Stimulated activated CD8-positive, alpha-beta memory T cell treated with anti-CD3 and anti-CD28 coated beads, Interleukin-4, amount 100 ng/mL, for 1 hour (primary cell): ENCODE measurements at places on chromosomes 16 and 17.

DNA sequence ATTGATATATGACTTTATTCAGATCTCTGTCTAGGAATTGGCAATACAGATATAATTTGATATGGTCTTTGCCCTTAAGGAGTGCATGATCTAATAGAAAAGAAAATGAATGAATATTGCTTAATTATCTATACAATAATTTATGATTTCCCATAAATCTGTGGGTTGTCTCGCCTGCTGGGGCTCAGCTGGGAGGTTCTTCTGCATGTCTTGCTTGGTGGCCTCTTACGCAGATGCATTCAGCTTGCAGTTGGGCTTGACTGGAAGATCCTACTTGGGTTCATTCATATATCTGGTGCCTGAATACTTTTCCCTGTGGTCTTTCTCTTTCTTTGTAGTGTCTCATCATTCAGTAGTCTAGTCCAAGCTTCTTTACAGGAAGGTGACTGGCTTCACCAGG, 34.0 kb upstream of the GOT2 start:
- DNase-seq, result no peak

- DNase-seq, result no peak
These were observed 10.7 kb downstream of the SCGB1C2 start for GRCh38 chr17:147796-148740.

DNA sequence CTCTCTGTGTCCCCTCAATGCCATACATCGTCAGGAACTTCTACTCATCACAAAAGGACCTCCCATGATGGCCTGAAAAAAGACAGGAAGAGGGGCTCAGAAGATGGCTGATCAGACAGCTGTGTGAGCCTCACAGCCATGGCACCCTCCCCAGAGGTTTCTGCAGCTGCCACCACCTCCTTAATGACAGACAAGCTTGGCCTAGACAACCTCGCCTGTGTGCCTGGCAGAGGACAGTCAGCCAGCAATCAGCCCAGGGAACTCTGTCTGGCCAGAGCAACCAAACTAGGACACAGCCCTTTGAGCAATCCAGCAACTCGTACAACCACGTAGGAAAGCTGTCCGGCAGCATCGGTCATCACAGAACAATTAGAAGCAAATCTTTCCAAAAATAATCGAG, 54.2 kb upstream of the MED9 start:
- DNase-seq, result no peak

- DNase-seq, result no peak
These were observed 3.7 kb downstream of the NUBP2 start for GRCh38 chr16:1786242-1787055.

- DNase-seq, result no peak
These were observed 122.2 kb downstream of the SMG6 start for GRCh38 chr17:2181206-2181896.
